ENCODE measurements at places on chromosomes 16 and 17.

DNA sequence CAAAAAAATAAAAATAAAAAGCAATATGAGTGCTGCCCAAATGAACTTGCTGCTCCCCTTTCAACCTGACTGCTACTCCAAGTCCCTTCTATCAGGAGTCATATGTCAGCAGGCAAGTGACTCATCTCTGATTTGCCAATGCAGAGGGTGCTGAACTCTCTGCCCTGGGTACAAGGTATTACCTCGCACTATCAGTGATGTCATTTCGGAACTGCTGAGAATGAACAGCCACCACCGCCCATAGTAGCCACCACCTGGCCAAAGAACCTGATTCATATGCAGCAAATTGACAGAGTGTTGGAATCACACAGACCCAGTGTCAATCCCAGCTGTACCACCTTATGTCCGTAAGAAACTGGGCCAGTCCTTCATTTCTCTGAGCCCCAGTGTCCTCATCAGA lies 31.2 kb downstream of the LYRM9 start:
- peak; percentile 56 for ATAC-seq

- peak; percentile 87 for ATAC-seq
Measured at GRCh38 chr17:50139950-50140885, 10.3 kb upstream of the SAMD14 start.

DNA sequence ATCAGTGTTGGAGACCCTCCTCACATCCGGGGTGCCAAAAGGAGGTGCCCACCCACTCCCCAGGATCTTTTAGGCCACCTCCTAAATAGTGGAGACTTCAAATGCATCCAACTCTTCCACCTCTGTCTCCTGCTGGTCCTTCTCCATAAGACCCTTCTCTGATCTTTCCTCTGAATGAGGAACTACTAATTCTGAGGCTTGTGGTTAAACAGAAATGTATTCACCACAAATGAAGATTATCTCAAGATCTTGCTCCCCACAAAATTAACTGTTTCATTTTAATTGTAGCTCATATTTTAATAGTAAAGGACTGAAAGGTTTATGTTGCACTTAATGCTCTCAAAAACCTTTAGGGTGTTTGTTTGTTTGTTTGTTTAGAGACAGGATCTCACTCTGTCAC lies 34.1 kb downstream of the TLE7 start:
- no peak for ATAC-seq

DNA sequence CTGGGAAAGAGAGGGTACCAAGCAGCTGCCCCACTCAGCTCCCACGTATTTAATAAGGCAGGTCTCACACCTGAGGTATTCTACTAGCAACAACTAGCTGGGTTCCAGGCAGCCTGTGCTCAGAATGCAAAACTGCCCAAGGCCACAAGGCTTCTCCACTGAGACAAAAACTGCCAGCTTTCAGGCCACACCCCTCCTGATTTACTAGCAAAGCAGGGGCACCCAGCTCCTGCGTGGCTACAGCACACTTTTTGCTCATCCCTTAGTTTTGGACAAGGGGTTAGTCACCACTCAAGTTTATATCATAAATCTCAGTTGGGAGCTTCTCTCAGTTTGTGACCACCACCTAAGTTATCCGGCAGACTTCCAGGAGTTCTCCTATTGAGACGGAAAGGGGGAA lies 494.6 kb downstream of the CDH11 start:
- ATAC-seq = no peak

DNA sequence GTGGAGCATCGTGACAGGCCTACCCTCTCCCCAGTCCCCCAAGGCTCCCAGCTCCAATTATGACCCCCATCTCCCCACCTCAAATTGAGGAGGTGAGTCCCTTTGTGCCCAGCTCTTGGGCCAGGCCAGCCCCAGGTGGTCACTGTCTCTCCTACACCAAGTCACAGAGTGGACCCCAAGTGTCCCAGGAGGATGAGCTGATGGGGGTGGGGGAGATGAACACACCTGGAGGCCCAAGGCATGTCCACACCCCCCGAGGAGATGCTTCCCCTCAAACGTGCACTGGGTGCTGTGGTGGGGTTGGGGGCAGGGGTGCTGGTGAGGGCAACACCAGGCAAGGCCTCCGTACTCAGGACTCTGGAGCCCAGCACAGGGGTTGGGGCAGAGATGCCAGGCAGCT lies 73.2 kb downstream of the RBFOX3 start:
- ATAC-seq = no peak

DNA sequence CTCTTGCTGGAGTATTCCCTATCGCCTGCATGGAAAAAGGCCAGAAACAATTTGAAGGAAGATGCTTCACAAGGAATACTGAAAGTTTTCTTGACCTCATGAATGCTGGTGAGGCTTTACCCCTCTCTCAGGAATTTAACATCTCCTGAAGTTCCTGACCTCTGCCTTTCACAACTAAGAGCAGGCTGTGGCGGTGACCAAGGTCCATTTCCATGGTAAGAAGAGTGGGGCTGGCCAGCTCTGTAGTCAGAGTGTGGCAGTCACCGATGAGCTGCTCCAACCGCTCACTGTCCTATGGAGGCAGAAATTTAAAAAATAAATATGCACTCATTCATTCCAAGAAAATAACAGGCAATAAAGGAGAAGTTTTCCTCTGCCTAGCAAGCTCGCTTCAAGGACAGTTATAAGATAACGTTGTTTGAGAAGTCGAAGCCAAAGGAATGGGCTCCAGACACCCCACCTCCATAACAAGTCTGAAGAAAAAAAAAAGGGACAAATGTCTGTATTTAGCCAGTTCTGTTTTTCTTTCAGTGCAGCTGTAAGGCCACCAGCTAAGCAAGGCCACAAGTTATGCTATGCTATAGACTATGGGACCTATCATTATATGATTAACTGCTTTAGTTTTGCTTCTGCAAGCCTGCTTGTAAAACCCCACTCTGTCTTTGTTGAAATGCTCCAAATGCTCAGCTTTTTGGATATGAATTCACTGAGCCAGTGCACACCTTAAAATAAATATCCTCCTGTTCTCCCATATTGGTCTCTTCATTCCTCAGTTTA lies 6.0 kb upstream of the CCL4L2 start:
- ATAC-seq = no peak

- ATAC-seq = no peak
Measured at GRCh38 chr16:11405331-11406176, 60.3 kb downstream of the RMI2 start.

- ATAC-seq = no peak
Measured at GRCh38 chr16:28082624-28083023, 19.1 kb upstream of the GSG1L start.

DNA sequence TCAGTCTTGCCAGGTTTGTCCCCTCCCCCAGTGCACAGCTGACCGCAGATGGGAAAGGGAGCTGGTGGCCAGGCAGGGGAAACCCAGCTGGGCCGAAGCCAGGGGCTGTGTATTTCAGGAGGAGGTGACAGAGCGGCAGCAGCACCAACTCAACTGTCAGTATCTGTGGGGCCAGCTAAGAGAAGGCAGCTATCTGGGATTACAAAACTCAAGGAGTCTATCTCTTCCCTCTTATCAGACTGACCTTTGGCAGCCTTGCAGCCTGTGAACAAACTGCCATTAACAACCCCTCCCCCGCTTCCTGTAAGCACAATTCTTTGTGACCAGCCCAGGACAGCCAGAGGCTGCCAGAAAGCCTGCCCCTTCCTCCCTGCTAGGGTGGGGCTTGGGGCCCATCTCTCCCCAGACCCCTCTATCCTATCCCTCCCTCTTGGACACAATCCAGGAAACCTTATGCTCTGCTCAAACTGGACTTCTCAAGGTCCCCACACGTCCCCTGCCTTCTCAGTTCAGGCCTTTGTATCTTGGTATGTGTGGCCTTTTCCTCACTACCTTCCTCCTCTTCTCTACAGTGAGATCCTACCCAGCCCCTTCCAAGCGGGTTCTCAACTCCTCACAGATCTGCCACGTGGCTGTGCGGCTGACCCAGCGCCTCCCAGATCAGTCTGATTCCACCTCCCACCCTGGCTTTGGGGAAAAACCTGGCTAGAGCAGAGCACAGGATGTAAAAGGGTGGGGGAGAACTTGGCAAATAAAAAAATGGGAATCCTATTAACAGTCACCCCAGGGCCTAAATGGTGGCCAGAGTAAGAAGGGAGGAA lies 10.5 kb downstream of the ST3GAL2 start:
- peak; percentile 67 for ATAC-seq

DNA sequence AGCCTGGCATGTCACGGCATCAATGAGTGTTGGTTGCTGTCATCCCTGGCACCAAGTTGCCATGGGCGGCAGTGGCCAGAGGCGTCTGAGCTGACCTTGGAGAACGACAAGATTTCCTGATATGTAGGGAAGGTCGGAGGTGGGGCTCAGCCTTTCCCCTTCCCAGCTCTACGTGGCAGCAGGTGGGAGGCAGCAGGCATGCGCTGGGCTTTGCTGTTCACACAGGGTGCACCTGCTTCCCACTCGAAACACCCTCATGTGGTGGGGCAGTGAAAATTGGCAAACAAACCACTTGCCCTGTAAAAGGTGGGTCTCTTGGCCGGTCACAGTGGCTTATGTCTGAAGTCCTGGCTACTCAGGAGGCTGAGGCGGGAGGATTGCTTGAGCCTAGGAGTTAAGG lies 12.3 kb upstream of the TFAP4 start:
- no peak for ATAC-seq

DNA sequence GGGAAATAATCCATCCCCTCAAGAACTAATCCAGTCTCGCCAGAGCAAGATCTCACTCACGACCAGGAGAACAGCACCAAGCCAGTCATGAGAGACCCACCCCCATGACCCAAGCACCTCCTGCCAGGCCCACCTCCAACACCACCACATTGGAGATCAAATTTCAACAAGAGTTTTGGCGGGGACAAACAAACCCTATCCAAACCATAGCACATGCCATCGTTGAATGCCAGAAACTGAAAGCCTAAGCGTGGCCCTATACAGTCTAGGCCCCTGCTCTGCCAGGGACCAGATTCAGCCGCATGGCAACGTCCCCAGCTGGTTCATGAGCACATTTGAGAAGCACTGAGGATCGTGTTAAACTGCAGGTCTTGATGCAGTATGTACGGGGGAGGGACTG lies 57.3 kb downstream of the AXIN2 start:
- no peak for ATAC-seq

GRCh38 chr17:75084039-75084660 lies 3.6 kb upstream of the SLC16A5 start:
- no peak for ATAC-seq

DNA sequence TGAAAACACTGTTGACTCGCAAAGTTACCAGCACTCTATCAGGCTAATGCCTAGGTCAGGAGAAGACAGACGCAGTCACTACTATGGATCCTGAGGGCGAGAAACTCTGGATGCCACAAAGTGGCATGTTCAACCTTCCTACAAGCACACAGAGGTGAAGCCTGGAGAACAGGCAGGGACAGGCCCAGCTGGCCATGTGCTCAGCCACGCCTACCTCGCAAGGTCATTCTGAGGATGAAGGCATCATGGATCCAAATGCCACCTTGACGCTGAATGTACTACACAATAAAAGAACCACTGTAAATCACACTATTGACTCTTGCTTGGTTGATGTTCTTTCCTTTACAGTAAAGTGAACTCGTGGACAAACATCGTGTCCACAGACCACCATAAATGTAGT lies 85.8 kb downstream of the ANKRD11 start:
- no peak for ATAC-seq

DNA sequence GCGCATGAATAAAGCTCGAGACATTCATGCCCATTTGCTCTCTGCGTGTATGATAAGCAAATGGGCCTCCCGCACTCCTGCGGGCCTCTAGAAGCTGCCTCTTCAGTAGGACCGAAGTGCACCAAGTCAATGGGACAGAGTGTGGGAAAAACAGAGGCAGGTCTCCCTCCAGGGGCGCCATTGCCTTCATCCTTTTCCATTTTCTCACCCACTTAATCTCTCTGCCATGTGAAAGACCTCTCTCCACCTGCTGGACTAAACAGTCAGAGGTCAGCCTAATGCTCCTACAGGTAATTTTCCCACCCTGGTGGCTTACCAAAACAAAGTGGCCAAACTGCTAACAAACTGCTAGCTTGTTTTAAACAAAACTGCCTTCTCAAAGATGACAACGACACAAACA lies 210.9 kb downstream of the ZFHX3 start:
- ATAC-seq = no peak

- no peak for ATAC-seq
Measured at GRCh38 chr16:87954361-87954760, 3.1 kb downstream of the BANP start.

- peak; percentile 5 for ATAC-seq
Measured at GRCh38 chr17:55089256-55089655, 120.7 kb downstream of the STXBP4 start.

DNA sequence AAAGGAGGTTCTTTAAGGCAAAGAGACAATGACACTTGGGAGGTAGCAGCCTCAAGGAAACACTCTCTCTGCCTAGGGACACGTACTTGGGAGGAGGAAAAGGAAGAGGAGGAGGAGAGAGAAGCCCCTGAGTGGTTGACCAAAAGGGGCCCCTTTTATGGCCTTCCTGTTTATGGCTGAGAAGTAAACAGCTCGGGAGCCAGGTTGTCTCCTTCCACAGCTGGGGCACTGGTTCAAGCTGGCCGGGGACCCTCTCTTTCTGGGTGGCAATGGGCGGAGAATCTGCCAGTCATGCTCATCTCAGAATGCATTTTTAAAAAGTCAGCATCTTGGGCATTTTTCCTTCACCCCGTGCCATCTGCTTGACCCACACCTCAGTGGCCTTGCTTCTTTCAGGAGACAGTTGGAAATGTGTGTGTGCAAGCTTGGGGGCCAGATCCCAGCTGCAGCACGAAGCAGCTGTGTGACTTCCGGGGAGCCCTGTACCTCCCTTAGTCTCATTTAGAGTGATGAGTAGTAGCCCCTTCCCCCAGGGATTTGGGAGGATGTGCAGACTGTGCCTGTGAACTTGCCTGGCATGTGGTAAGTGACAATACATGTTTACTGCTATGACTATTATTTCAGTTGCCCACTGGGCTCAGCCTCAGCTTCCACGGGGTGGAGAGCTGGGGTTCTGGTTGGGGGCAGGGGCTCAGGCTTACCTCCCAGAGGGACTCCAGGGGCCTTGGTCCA lies 33.8 kb upstream of the SALL1 start:
- ATAC-seq = no peak

- no peak for ATAC-seq
Measured at GRCh38 chr17:55760643-55761355, 9.9 kb downstream of the PCTP start.

DNA sequence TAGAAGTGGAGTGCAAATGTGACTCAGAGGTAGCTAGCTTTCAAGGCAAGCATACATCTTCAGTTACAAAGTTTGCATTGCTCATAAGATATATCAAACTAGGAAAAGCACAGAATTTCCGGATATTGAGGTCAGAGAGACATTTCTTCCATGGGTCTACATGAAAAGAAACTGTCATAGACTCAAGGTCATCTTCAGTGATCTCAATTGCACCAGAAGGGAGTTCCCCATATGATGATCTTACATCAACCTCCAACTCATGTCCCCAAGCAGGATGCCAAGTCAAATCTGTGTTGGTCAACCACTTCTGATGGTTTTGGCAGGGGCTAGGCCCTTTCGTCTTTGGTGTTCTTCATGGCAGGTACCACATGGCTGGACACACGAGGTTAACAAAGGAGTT lies 459.9 kb upstream of the MAF start:
- ATAC-seq = no peak

DNA sequence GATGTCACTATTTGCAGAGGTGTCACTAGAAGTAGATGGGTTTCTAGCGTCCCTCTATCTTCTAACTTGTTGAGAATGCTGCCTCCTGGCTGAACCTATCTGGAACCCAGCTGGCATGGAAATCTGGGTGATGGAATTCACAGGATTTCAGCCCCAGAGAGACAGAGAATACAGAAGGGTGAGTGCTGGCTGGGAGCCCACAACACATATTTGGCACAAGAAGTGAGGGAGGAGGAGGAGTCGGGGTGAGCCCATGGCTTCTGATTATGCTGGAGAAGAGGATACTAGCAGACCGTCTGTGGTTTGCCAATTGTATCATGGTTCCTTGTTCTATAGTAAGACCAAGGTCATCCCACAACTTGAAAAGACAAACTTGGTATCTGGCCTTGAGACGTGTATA lies 557.8 kb upstream of the SALL1 start:
- ATAC-seq = no peak
